ENCODE measurements at places on chromosomes 5 and 9.
A peak's percentile ranks its signal among the peaks of the same experiment; 100 is the strongest.

- DNase-seq, result peak; percentile 62
Measured at GRCh38 chr5:61625681-61626621, 293.9 kb downstream of the ZSWIM6 start.

DNA sequence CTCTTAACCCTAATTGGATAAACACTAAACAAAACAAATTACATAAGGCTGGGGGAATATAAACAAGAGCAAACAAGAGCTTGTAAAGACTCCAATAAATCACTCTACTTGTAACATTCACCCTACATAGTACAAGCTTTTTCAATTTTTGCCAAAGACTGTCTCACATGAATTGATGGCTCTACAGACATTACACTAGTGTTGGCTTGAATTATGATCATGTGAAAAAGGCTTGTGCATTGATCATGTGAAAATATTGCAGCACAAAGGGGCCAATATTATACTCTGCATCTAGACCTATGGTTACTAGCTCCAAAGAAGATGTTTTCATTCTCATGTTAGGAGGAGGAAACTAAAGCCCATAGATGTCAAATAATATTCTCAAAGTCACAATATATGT is 212.6 kb downstream of the MCTP1 start:
- no peak for DNase-seq

- no peak for DNase-seq
Measured at GRCh38 chr5:139301808-139302499, 8.4 kb downstream of the MATR3 start.

GRCh38 chr9:121819428-121820231 is 168.2 kb downstream of the DAB2IP start:
- peak; percentile 43 for DNase-seq

DNA sequence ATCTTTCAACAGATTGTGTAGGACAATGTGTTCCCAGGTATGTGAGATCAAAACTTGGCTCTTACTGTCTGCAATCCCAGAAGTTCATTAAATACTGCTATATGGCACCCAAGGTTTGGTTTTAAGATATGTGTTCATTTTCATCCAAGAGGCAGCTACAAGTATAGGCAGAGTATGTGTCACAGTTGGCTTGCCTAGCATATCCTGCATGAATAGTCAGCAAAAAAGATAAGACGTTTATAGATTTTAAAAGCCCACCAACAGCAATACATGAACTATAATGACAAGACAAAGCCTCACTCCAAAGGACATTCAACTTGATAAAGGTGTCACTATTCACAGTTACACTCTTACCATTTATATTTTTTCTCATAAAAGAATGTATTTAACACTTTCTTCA is 99.1 kb downstream of the BNC2 start:
- no peak for DNase-seq

DNA sequence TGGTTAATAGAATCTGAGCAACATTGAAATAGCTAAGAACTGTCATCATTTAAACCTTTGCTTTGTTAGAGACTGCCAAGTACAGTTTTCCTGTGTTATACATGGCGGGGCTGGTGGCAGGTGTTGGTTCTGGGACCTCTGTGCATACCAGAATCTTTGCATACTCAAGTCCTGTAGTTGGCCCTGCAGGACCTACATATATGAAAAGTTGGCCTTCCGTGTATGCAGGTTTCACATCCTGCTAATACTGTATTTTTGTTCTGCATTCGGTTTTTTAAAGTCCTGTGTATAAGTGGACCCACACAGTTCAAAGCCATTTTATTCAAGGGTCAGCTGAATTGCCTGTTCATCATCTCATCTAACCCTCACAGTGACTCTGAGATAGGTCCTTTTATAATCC is 36.4 kb downstream of the LARP1 start:
- DNase-seq, result no peak

GRCh38 chr9:20139763-20140290 is 351.0 kb upstream of the SLC24A2 start:
- peak; percentile 64 for DNase-seq

GRCh38 chr5:65722575-65723403 is 784 bp downstream of the NLN start:
- peak; percentile 31 for DNase-seq

DNA sequence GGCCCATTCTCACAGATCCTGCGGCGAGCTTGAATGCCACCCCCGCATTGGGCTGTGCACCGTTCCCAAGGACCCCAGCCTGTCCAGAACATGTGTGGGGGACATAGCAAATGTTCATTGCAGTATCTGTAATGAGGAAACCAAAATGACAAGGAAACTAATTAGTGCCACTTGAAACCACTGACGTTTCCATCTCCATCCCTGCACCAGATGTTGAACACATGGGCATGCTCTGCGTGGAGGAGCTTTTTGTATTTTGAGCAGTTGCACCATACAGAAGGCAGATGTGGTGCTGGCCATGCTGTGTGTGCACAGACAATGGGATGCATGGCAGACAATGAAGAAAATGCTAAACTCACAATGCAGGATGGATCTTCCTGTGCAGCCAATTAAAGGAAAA is 437.7 kb downstream of the SEMA5A start:
- DNase-seq, result no peak

DNA sequence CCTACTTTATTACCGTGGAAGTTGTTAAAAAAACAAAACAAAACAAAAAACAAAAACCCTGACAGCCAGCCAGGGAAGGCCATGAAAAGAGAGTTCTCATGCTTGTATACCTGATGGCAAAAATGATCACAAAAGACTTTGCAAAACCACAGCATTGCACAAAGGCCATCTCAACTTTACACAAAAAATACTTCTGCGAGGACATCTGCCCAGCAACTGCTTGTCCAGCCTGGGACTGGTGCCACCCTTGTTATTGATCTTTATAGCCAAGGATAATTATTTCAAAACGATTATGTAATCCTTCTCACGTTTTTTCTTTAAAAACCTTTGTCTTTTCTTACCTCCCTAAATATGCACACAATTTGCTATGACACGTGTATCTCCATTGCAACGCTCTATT is 42.2 kb upstream of the SLC28A3 start:
- no peak for DNase-seq

DNA sequence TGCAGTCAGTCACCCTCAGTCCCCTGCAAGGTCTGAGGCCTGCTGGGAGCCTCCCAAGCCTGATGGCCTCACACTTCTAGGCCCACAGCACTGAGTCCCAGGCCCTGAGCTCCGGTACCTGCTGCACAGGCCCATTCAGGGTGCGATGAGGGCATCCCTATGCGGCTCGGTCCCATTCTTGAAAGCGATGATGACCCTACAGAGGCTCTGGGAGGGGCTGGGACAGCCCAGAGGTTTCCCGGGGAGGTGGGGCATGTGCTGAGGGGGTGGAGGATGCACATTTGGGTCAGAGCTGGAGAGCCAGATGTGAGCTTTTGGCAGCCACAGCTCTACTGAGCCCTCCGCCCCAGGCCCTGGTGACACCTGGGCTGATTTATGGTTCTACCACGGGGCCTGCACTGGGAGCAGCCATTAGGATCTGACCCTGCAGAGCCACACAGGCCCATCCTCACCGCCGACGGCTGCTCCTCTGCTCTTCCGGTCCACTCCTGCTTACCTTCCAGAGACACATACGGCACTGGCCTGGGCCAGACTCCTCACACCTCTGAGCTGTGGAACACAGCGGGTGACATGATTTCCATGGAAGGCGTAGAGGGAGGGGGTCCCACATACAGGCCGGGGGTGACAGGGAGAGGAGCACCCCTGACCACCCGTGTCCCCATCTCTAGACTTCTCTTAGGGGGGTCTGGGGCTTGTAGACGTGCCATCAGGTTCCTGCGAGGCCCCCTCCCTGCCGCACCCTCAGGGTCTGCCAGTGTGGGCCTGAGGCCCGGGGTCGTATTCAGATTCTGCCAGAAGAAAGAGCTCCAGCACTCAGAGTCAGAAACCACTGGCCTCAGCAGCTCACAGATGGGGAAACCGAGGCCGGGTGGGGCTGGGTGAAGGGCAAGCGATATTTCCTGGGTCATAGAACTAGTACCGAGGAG is 53.4 kb downstream of the COL23A1 start:
- DNase-seq, result no peak

DNA sequence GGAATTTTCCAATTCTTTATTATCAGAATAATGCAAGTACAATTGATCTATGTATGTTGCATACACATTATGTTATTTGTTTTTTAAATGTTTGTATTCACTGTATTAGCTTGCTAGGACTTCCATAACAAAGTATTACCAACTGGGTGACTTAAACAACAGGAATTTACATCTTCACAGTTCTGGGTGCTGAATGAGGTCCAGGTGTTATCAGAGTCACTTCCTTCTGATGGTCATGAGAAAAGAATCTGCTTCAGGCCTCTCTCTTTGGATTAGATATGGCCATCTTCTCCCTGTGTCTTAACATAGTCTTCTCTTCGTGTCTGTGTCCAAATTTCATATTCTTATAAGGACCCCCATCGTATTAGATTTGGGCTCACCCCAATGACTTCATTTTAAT is 229.1 kb upstream of the TRPC7 start:
- DNase-seq, result no peak

DNA sequence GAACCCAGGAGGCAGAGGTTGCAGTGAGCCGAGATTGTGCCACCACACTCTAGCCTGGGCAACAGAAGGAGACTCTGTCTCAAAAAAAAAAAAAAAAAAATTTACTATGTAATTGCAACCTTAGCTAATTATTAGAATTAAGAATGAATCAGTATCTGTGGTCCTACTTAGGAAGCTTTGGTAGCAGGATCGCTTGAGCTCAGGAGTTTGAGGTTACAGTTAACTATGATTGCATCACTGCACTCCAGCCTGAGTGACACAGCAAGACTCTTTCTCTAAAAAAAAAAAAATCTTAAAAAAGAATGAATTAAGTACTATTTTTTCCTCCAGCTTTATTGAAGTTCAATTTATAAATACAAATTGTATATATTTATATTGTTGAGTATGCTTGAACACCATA is 16.7 kb downstream of the NDUFAF2 start:
- no peak for DNase-seq

DNA sequence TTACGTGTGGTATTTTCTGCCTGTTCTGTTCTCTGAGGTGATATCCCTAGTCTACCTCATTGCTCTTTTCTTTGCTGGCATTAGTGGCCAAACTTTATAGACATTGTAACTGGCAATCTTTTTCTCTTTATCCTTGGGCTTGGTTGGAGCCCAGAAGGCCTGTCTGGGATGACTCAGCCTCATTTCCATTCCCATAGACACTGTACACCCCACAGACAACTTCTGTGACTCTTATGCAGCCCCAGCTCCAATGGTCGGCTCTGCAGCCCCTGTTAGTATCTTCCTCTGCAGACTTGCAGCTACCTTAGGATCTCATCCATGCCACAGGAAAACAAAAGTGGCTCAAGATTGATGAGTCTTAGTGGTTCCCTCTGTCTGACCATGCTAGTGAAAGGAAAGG is 79.8 kb downstream of the CFAP95 start:
- no peak for DNase-seq

- peak; percentile 43 for DNase-seq
Measured at GRCh38 chr9:130193531-130194377, 21.6 kb downstream of the NCS1 start.

- DNase-seq, result no peak
Measured at GRCh38 chr9:71036501-71036900, 84.9 kb downstream of the TRPM3 start.

- no peak for DNase-seq
Measured at GRCh38 chr5:11069041-11069440, 308.0 kb upstream of the DAP start.

DNA sequence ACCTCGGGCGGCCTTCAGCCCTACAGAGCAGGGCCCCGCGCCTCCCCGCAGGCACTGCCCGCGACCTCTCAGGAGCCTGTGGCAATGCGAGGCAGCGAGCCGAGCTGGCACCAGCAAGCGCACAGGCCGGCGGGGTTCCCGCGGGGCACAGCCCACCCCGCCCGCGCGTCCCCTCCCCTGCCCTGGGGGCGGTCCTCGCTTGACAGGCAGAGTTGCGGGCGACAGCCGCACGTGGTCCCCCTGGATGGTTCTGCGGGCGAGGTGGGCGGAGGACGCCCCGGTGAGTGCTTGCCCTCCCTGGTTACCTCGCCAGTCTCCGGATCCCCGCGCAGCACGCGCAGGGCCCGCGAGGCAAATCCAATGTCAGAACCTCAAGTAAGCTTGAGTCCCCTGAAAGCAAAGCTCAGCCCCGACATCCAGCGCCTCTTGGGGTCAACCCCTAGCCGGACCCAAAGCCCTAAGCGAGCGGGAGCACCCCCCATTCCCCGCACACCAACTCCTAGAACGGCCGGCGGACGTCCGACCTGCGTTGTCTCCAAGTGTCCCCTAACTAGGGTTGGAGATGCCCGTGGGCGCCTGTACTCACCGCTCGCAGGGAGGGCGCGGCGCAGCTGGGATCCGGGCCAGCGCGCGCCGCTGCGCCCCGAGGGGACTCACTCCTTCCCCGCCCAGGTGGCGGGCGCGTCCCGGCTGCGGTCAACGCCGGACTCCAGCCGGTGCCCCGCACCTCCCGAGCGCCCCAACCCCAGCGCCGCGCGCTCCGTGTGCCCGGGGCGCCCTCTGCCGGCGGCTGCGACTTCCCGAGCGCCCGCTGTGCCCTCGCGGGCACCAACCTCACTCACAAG is at the start of gene DRD1:
Gene DRD1, minus strand, starts transcription at position 123 of the 845 bp plus-strand sequence. CDS start 1,083 bp downstream, outside the sequence.
- peak; percentile 73 for DNase-seq

DNA sequence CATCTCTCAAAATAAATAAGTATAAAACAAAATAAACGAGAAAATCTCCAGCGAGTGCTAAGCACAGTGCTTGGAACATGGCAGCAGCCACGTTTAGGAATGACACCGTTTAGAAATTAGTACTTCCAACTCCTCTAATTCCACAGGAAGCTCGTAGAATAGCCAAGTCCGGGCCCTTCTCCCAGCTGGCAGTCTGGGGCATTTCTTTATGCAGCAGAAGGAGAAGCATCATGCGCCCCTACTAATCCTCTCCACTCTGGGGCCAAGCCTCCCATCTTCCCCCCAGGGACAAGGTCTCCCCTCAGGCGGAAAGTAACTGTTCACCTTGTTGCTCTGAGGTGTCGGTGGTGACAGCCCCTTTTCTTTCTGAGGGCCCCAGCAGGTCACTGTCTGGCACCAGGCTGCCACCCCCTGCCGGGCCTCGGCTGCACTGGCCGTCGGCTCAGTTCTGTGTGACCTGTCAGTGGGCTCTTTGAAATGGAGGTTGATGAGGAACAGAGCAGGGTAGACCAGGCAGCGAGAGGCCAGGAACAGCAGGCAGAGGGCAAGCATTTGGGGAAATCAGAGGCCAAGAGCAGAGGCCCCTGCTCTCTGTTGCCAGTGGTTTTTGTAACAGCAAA is 113.5 kb upstream of the WWC1 start:
- DNase-seq, result no peak

GRCh38 chr9:91181541-91181940 is 180.2 kb downstream of the AUH start:
- DNase-seq, result no peak

GRCh38 chr5:76590027-76590426 is 33.2 kb downstream of the F2RL2 start:
- no peak for DNase-seq

DNA sequence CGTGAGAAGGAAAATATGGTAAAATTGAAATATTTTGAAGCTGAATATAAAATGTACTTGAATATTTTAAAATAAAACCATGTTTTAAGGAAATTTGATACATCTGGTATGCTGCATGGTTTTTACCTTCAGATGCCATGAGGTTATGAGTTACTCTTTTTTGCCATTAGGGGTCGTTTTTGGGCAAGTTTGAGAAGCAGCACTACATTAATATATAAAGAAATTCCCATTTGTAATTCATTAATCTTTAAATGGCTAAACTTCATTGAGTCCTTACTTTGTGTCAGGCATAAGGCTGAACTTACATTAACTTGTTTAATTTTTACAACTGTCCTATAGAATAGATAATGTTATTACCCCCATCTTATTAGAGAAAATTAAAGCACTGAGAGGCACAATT is 152.3 kb downstream of the KDM4C start:
- DNase-seq, result no peak
